Activated CD8-positive, alpha-beta memory T cell treated with anti-CD3 and anti-CD28 coated beads, Interleukin-2, amount 10 ng/mL, durations not matched to agents 7 days and 5 days (primary cell): ENCODE measurements at places on chromosomes 1 and 21. TPM values are rescaled to one million over a fixed set of nuclear protein-coding genes. Genes with fewer than 3 reads are reported as not detected.
A peak's percentile ranks its signal among the peaks of the same experiment; 100 is the strongest.

- no peaks in the 10 kb centered on the region for H3K36me3 ChIP-seq
- H3K4me3 ChIP-seq, result peak overlapping the region; percentile 85
- peak overlapping the region; percentile 50 for H3K27ac ChIP-seq
- peaks cover 10% of the 10 kb centered on the region for H3K4me1 ChIP-seq
- no peak for DNase-seq
These were observed 687 bp upstream of the SEMA6C start for GRCh38 chr1:151147132-151147503.

The KCNJ6 gene
- not detected for total RNA-seq

The AIRE gene
- 0.33 TPM for total RNA-seq

- DNase-seq, result no peak
- H3K4me1 ChIP-seq, result peaks cover 17% of the 10 kb centered on the region
- peaks cover 3% of the 10 kb centered on the region for H3K36me3 ChIP-seq
- no peak overlapping the region for H3K27ac ChIP-seq
- H3K4me3 ChIP-seq, result no peak overlapping the region
These were observed 81.6 kb downstream of the CAMTA1 start for GRCh38 chr1:6866825-6867224.

- H3K36me3 ChIP-seq, result no peaks in the 10 kb centered on the region
- H3K27me3 ChIP-seq, result no peaks in the 10 kb centered on the region
- H3K4me1 ChIP-seq, result no peaks in the 10 kb centered on the region
- H3K4me3 ChIP-seq, result no peak overlapping the region
These were observed 67.3 kb upstream of the KCNJ6 start for GRCh38 chr21:37983336-37984095.

The POU3F1 gene
- not detected for total RNA-seq

The CFAP74 gene
- total RNA-seq, result not detected

- no peaks in the 10 kb centered on the region for H3K36me3 ChIP-seq
- no peak overlapping the region for H3K27ac ChIP-seq
- peak; percentile 35 for DNase-seq
- H3K27me3 ChIP-seq, result peaks cover 69% of the 10 kb centered on the region
These were observed 588 bp upstream of the WNT3A start for GRCh38 chr1:228006034-228006785.

The H3-3A gene
- 451 TPM for total RNA-seq

DNA sequence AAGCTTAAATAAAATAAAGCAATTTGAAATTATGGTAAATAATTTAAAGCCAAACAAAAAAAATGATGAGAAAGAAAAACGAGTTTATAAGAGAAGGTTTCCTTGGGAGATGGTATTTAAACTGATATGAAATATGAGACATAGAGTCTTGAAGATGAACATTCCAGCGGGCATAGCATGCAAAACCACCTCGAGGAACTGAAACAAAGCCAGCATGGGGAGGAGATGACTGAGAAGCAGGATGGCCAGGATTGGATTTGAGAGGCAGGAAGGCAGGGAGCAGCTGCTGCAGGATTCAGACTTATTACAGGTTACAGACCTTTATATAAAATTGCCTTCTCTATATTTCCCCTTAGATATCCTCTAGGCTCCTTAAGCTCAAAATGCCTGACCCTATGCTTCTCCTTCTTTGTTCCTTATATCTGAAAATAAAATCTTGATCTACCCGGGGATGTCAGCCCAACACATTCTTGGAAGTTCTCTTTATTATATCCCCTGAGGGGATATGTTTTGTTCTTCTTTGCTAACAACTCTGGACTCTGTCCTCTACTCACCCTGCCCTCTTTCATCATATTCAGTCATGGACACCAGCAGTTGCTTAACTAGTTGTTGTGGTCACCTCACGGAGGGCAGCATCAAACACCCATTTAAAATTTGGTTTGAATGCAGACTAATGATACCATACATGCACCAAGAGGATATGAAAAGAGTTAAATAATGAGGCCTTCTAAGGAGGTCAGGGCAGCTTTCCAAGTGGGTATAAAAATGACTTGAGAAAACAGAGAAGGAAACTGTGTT is 719.1 kb upstream of the B3GALT2 start:
- no peak overlapping the region for H3K27ac ChIP-seq
- H3K36me3 ChIP-seq, result no peaks in the 10 kb centered on the region
- no peak overlapping the region for H3K4me3 ChIP-seq
- H3K27me3 ChIP-seq, result no peaks in the 10 kb centered on the region
- no peaks in the 10 kb centered on the region for H3K4me1 ChIP-seq

GRCh38 chr1:52751589-52752483 is 25.6 kb downstream of the ZYG11B start:
- H3K36me3 ChIP-seq, result peaks cover 2% of the 10 kb centered on the region
- no peaks in the 10 kb centered on the region for H3K4me1 ChIP-seq
- no peak overlapping the region for H3K27ac ChIP-seq
- no peak for DNase-seq

DNA sequence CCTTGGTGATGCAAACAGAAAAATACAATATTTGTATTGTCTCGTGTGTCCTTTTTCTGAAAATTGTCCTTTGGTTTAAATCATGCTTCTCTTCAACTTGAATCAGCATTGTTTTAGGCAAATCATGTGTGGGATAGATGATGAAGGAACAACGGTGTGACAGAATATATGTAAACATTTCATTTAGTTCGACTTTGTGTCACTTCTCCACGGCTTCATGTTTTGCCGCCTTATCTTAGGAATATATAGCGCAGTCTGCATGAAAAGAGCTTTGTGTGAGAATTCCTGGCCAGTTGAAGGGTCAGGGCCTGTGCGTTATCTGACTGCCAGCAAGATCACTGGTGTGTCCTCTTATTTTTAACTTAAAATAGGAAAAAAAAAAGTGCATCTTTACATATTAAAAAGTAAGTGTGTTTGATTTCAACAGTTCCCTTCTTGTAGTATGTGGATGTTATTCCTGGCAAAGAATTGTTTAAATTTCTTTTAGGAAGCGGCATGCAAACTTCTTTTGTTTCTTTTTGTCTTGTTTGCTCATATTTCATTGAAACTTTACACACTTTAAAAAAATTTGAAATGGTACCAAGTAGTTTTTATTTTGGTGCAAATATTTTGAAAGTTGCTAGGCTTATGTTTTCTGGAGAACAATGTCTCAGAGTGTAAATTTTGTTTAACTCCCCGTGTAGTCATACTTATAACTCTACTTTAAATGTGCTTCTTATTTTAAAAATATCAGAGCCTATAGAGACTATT is 465.2 kb downstream of the USP25 start:
- H3K27ac ChIP-seq, result no peak overlapping the region
- H3K4me1 ChIP-seq, result no peaks in the 10 kb centered on the region
- H3K27me3 ChIP-seq, result peaks cover 3% of the 10 kb centered on the region
- DNase-seq, result no peak
- H3K36me3 ChIP-seq, result no peaks in the 10 kb centered on the region

GRCh38 chr1:55280731-55281130 is 65.6 kb upstream of the USP24 start:
- H3K4me3 ChIP-seq, result no peak overlapping the region
- no peaks in the 10 kb centered on the region for H3K36me3 ChIP-seq
- peaks cover 14% of the 10 kb centered on the region for H3K27me3 ChIP-seq
- H3K4me1 ChIP-seq, result peaks cover 9% of the 10 kb centered on the region
- no peak for DNase-seq
- no peak overlapping the region for H3K27ac ChIP-seq

DNA sequence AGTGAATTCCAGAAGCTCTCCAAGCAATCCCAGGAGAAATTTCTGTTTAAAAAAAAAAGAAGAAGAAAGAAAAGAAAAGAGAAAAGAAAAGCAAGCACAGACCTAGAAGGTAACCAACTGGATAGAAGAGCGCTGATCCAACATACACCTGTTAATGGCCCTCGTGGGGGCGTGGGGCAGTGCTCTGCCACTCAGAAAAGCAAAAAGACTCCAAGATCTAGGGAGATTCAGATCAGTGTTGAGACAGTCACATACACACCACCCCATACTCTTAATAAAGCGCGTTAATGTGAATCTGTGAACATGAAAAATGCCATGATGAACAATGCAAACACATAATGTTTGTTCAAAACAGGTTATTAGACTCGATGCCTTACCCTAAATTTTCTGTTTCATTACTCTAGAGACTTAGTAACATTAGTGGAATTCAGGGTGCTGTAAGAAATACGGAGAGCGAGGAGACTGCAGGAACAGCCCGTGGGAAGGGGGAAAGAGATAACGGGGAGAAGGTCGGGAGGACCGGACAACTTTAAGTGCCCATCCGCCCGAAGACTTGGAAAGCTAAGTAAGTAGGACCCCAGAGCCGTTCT is 406 bp downstream of the NME7 start:
- H3K27me3 ChIP-seq, result no peaks in the 10 kb centered on the region
- peaks cover 32% of the 10 kb centered on the region for H3K4me1 ChIP-seq
- no peak overlapping the region for H3K4me3 ChIP-seq

The RER1 gene
- total RNA-seq, result 174 TPM

GRCh38 chr1:77552626-77553025 is 129.8 kb downstream of the ZZZ3 start:
- peaks cover 6% of the 10 kb centered on the region for H3K27me3 ChIP-seq
- no peak for DNase-seq
- no peaks in the 10 kb centered on the region for H3K36me3 ChIP-seq

DNA sequence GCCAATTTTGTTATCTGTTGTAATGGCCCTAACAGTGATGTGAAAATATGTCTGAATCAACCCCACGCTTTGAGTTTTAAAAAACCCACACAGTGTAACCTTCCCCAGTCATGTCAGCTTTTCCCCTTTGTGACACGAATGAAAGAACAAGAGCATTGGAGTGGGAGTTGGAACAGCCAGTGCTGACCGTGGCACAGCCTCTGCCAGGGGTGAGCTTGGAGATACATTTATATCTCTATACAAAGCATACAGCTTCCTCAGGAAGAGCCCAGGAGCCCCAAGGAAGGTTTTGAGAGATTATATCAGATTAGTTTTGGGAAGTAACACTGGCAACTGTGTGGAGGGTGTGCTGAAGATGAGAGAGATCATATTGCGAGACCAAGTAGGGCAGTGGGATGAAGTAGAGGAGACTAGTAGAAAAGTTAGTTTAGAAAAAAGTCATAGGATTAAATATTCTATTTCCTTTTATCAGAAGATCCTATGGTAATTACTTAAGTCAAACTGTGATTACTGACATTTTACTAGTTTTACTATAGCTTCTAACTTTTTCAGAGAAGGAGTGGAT is 15.9 kb downstream of the LRRC8B start:
- no peak overlapping the region for H3K4me3 ChIP-seq
- H3K4me1 ChIP-seq, result peaks cover 52% of the 10 kb centered on the region
- no peak for DNase-seq
- H3K27ac ChIP-seq, result peak overlapping the region; percentile 34
- H3K27me3 ChIP-seq, result no peaks in the 10 kb centered on the region
